ENCODE measurements at places on chromosomes 2 and 18.

DNA sequence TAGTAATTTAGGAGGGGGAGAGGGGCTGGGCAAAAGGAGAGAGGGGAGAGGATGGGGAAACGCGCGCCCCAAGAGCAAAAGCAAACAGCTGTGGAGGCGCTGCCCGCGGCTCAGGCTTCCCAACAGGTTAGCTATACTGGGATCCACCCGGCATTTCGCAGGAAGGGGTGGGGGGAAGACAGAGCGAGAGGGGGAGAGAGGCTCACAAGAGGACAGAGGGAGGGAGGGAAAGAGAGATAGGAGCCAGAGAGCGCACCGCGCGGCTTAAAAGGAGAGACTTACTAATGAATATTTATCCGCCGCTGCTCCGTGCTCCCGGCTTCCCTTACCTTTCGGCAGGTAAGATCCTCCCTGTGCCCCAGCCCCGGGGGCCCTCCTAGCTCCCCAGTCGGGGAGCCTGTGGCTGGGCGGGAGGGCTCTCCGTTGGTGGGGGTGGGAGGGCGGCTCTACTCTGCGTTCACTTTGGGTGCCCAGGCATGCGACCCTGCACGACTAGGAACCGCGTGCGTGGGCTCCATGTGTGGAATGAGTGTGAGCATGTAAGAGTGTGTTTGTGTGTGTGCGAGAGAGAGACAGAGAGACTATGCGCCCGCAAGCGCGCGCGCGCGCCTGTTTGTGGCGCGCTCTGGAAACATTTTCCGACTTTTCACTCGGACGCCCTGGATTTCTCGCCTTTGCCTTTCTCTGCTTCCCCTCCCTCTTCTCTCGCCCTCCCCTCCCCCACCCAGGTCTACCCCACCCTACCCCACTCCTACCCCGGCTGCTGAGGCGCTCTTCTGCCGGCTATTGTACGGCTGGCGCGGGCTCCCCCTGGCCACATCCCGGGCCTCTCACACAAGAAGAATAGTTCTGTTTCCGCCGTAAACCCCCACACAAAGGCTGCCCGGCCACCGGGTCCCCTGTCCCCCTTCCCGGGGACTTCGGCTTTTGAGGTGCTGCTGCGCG, 7.2 kb upstream of the SIX3 start:
- no peak for DNase-seq

- DNase-seq, result no peak
These were observed 88.7 kb downstream of the NRP2 start for GRCh38 chr2:205771031-205771430.

- DNase-seq, result no peak
These were observed 3.5 kb upstream of the ADNP2 start for GRCh38 chr18:80105369-80106167.

DNA sequence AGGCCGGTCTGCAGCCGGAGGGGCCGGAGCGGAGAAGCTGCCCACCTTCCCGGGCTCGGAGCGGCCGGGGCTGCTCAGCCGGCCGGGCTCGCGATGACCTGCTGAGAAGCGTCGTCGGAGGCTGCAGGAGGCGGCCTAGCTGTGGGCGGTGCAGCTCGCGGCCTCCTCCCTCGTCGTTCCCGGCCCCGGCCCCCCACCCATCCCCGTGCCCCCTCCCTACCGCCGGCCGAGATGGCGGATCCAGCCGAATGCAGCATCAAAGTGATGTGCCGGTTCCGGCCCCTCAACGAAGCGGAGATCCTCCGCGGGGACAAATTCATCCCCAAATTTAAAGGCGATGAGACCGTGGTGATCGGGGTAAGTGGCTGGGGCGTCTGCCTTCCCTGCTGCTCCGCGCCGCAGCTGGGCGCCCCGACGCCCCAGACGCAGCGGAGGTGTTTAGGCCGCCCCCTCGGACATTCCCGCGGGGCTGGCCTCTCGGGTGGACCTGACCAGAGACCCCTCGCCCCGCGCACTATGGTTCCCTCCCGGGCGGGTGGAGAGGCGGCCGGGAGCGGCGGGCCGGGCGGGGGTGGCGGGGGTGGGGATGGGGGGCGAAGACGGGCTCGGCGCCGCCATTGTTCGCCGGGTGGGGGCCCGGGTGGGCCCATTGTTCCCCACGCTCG, 492 bp downstream of the KIF5C start:
- DNase-seq, result peak; percentile 12

GRCh38 chr18:55227771-55228170, 268.5 kb upstream of the CCDC68 start:
- no peak for DNase-seq

GRCh38 chr18:58512648-58513588, 116.0 kb downstream of the ALPK2 start:
- no peak for DNase-seq

GRCh38 chr18:42813570-42813969, 301.9 kb downstream of the RIT2 start:
- DNase-seq, result no peak

DNA sequence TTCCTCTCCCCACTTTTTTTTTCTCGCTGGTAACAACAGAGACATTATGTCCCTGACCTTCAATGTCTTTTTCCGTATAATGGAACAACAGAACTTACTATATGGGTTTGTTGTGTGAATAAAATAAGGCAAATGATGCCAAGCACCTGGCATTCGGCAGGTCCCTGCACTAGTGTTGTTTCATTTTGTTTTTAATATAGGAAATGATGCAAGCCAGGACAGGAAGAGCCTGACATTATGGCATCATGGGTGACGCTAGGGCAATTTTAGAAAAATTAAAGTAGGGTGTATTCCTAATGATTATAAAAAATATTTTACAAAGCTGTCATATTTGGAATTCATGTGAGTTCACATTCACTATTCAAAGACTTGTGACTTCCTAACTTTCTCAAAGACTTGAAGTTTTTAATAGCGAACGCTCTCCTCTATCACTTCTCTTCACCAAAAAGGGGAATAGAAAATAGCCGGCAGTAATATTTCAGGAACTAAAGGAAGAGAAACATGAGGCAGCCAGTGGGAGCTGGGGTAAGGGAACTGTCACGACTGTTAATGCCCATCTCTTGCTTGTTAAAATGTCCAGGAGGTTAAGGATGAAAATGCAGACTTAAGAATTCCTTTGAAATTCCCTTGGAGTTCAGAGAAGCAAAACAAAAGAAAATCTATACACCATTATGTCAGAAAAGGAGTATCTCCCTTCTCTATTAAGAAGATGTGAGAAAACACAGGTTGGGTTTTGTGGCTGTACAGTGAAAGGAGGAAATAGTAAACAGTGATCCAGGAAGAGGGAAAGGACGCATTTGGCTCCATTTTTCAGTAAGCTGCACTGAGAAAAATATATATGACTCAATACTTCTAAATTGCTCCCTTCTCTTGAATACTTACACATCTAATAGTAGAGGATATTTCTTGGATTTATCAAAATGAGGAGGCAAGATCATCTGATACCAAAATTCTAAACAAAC, 60.2 kb downstream of the DPP4 start:
- no peak for DNase-seq

DNA sequence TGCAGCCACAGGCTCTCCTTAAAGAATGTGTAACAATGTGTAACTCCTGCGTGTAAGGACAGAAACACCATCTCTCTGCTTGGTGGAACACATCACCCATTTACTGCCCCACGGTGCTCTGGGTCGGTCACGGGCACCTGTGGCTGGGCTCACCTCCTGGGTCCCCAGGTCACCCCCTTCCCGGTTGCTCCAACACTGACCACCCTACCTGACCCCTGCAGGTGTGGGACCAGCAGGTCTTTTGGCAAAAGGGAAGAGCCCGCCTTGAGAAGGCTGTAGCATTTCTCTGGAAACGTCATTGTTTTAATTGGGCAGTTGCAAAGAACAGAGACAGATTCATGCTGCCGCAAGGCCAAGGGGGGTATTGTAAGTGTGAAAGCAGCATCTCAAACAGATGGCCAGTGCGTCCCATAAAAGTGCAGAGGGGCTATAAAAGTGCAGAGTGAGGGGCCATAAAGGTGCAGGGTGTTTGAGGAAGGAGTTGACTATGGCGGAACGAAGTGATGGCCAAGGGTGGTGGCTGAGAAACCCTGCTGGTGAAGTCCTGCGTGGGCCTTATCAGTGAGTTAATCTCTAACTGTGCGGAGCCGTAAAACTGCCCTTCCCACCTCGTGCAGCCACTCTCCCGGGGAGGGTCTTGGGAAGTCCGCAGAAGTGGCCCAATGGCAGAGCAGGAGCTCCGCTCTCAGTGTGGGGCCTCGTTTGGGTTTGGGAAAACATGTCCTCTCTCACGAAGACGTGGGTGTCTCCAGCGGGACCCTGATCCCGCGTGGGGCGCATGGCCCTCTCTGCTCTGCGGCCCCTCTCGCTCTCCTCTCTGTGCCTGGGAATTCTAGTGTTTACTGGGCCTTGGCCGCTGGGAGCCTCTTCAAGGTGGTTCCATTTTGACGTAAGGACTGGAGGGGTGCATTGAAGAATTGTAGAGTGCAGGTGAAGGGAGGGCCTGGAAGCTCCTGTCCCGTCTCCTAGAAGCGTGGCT, 13.7 kb upstream of the NEU4 start:
- DNase-seq, result no peak

DNA sequence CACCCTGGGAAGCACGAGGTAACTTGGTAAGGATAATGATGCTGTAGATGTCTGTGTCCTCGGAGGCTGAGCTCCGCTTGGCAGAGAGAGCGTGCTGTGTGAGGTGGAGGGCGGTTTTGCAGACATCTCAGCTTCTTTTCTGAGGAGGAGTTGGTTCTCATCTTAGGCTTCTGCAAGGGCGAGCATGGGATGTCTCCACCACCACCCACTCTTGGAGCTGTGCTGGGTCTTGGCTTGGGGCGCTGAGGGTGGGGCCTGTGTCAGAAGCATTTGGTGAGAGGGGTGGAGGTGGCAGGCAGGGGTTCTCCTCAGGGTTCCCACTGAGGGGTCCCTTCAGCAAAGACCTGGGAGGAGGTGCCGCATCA, 9.2 kb downstream of the OXER1 start:
- DNase-seq, result no peak

DNA sequence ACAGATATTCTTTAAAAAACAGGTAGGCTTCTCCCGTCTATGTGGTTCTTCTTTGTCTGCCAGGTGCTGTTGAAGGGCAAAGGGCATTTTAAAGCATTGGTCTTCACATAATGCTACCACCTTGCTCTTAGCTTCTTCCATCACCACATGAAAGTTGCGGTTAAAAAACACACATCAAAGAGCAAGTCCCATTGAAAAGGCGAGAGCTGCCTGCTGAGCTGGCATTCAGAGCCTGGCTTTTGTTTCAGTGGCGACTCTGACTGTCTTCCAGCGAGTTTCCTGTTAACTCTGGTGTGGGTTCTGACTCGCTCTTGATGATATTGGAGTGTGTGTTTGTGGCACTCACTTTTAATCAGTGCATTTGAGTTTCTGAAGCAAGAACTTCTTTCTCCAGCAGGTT, 624.9 kb upstream of the FANCL start:
- no peak for DNase-seq

GRCh38 chr2:194327196-194327888, 1329.7 kb upstream of the SLC39A10 start:
- no peak for DNase-seq

GRCh38 chr18:22032392-22032961, 136.9 kb upstream of the GATA6 start:
- no peak for DNase-seq

- no peak for DNase-seq
These were observed 51.1 kb downstream of the PLEKHM3 start for GRCh38 chr2:207974216-207974605.

- no peak for DNase-seq
These were observed 188.3 kb upstream of the SLC39A10 start for GRCh38 chr2:195468771-195469170.

DNA sequence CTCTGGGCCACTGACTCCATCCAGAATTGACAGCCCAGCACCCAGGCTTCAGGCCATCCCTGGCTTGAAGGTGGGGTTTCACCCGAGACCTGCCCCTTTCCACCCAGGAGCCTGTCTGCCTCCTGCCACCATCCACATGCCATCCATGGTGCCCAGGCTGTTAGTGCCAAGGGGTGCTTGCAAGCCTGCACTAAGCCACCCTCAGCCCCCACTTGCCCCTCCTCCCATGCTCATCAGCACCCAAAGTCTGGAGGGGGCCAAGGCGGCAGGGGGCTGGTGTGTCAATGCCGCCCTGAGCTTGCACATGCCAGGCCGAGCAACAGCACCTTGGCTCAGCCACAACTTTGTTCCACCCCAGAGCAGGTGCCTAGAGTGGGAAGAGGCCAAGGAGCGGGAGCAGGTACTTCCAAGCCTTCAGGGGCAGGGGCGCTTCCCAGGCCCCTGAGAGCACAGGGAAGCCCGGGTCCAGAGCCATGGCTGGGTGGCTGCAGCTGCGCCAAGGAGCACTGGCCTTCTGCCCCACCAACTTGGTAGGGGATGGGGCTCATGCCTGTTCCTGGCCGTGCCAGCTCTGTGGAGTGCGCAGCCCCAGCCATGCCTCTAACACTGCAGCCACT, 12.0 kb downstream of the SRD5A2 start:
- no peak for DNase-seq

GRCh38 chr18:74918276-74918790, 290.6 kb downstream of the PTGR3 start:
- DNase-seq, result no peak

DNA sequence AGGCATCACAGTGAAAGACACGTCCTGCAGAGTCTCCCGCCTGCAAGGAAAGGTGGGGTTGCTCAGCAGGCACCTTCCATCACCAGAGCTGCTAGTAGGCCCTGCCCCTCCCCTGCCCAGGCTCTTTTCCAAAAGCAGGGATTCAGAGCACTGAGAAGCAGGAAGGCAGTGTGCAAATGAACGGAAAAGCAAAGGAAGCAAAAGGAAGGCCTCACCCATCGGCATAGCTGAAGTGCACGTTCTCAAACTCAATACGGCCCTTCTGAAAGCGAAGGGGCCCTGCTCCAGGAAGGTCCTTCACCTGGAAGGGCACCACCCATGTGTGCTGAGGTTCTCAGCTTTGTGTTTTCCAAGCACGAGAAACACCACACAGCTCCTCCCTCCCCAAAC, 5.7 kb downstream of the ABCB6 start:
- DNase-seq, result no peak

GRCh38 chr18:68484241-68484640, 230.7 kb downstream of the TMX3 start:
- no peak for DNase-seq

- no peak for DNase-seq
These were observed 9.7 kb downstream of the TMEM18 start for GRCh38 chr2:667332-667999.

DNA sequence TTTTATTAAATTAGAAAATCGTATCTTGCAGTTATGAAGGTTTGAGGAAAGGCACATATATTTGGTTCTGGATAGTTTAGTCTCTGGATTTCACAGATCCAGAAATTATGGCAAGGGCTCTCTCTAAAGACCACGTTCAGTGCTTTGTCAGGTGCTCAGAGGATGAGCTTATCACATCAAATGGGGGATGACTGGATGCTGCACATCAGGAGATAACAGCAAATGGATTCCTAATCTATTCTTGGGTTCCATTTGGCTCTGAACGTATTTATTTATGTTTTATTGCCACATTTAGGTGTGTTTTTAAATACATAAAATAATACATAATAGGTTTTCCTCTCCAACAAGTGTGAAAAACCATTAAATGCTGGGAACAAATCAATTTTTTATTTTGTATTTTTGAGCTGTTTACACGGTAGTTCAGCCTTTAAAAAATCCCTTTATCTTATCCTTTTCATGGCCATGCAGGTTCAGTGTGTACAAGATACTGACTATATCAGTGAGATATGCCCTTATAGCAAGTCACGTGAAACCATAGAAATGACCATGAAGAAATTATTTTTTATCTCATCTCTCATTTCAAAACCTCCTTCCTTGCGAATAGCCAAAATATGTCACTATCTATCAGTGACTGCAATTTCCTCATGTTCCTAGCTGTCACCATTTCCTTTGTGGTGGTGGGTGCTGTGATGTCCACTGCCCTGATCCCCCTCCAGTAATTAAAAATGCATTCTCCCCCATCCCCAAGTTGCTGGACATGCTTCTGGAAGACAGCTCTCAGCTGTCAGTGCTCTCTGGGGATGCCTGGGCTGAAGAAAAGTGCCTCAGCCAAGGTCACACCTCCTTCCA, 25.9 kb upstream of the CXCR4 start:
- DNase-seq, result no peak
